ENCODE measurements at places on chromosomes 6 and 20.

GRCh38 chr20:47143657-47144056, 212.8 kb downstream of the ZMYND8 start:
- DNase-seq, result no peak

DNA sequence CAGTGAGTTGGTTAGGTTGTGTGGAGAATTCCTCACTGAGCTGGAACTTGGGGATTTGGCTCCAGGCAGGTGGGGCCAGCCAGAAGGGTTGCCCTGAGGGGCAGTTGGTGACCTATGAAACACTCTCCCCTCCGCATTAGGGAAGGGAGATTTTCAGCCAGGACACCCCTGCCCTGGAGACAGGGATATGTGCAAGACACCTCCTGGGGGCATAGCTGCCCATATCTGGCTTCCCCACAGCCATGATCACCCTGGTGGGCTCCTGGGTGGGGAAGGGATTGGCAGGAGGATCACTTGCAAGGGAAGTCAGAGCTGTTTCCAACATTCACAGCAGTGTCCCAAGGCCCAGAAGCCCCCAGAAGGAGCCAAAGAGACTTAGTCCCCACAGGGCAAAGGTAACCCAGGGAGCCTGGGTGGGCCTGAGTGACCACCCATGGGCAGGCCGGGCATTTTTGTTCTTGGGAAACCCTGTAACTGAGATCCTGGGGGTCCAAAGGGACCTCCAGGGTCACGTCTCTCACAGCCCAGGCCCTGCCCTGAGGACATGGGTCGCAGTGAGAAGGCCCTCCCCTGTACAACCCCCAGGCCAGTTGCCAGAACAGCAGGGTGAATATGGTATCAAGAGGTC, 145.8 kb downstream of the MRPL14 start:
- no peak for DNase-seq

DNA sequence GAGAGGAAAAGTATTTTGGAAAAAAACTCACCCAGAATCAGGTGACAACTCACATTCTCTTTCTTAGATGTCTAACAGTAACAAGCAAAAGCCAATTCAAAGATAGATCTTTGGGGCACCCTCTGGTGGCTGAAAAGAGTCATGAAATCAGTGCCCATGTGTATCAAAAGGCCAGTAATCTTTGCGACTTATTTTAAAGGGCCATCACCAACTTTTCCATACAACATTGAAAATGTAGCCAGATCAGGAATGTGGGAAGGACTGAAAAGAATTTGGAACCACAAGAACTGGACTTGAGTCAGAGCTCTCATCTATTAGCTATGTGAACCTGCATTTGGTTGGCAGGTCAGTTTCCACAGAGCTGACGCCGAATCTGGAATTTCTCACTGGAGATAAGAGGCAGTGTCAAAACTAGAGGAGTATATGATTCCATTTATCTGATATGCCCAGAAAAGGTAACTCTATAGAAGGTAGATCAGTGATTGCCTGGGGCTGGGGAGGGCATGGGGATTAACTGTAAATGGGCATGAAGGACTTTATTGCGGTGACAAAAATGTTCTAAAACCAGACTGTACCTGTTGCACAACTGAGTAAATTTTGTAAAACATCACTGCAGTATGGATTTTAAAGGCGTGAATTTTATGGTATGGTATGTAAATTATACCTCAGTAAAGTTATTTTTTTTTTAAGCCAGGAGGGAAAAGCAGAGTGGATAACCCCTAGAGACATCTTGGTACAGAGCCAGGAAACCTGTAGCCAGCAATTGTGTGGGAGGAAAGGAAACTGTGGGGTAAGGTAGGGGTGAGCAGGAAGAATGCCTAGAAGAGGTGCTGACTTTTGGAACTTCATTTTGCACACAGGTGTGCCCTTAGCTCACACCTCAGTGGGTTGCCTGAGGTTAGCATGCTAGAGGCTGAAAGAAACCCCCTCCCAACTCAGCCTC, 117.1 kb upstream of the ASF1A start:
- peak; percentile 40 for DNase-seq

DNA sequence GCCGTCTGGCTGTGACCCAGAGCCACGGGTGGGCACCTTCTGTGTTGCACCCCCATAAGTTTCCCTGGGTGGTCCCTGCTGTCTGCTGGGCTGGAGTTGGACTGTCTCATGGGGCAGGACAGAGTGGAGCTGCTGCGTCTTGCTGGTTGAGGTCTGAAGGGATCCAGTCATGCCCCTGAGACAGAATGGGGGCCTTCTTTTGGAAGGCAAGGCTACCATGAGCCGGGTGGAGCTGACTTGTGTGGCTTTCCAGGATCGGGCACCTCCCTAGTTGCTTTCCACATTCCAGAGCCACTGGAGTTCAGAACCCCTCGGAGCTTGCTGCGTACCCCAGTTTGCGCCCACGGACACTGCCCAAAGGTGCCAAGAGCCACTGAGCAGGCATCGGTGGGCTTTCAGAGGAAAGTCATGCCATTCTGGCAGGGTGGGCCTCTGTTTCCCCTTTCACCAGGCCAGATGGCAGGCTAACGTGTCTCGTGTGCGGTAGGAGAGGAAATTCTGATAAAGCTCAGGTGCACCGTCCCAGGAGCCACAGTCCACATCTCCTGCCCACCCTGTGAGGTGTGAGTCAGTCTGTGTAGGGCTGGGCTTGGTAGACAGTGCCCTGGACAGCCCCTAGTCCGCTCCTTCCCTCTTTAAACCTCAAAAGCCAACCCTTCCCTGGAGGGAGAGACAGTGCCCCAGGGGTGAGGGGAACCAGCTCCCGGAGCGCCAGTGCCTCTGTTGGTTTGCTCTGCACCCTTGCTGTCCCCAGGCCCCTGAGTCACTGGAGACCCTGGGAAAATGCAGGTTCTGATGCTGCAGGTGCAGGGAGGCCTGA, 125.3 kb downstream of the SYCP2 start:
- DNase-seq, result no peak

GRCh38 chr6:26267083-26267589, 97.9 kb upstream of the BTN3A2 start:
- no peak for DNase-seq

GRCh38 chr6:10406556-10406955, 8.3 kb downstream of the TFAP2A start:
- no peak for DNase-seq

- no peak for DNase-seq
Measured at GRCh38 chr20:4275581-4276088, 260.3 kb upstream of the RNF24 start.

- no peak for DNase-seq
Measured at GRCh38 chr6:169542491-169542890, 159.3 kb downstream of the WDR27 start.

- DNase-seq, result no peak
Measured at GRCh38 chr6:158969148-158969547, 30.9 kb downstream of the RSPH3 start.

GRCh38 chr20:50005471-50005981, 22.7 kb downstream of the SNAI1 start:
- no peak for DNase-seq
